ENCODE measurements at places on chromosomes 12 and 14.
A peak's percentile ranks its signal among the peaks of the same experiment; 100 is the strongest.

GRCh38 chr12:6697584-6698351, 2.8 kb downstream of the PIANP start:
- no peak for DNase-seq

DNA sequence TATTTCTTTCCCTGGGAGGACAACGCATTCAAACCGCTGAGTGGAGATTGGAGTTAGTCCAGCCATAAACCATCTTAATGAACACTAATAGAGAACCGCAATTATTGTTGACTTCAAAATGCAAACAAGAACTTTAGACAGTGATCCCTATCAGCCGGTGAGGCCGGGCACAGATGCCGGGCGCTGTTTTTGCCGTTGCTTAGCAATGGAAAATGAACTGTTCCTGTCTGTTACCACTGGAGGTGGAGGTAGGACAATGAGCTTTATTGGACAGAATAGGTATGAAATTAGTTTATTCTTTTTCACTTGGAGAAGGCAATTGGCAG, 216.8 kb downstream of the TTC8 start:
- no peak for DNase-seq

GRCh38 chr14:89575386-89576061, 158.5 kb upstream of the FOXN3 start:
- no peak for DNase-seq

DNA sequence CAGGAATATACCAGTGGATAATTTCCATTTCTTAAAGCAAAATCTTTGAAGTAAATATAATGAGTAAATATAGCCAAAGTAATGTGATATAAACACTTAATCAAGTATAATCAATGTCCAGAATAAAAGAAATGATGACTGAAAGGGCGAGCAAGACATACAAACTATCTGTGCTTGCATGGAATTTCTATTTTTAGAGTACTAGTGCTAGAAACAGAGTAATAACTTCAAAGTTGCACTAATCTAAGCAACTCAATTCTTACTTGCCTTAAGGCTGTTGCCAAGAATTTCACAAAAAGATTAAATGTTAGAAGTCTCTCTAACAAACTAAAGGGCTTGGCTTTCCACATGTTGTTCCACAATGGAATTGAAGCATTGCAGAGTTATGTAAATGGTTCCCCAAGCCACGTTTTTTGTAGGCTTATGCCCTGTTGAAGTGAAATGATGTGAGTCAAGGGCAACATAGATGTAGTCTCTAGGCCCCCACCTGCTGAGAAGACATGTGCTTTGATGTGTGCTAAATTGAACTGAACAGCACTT, 175.0 kb upstream of the LMNTD1 start:
- DNase-seq, result no peak

- peak; percentile 39 for DNase-seq
Measured at GRCh38 chr14:106586098-106586704, 1059.8 kb downstream of the TMEM121 start.

All from T-helper 2 cell (primary cell).